ENCODE measurements at places on chromosomes 1 and 21. TPM values are rescaled to one million over a fixed set of nuclear protein-coding genes. Genes with fewer than 3 reads are reported as not detected.

- no peaks in the 10 kb centered on the region for H3K27me3 ChIP-seq
- H3K4me3 ChIP-seq: no peak overlapping the region
- H3K4me1 ChIP-seq: no peaks in the 10 kb centered on the region
- DNase-seq: no peak
- H3K36me3 ChIP-seq: no peaks in the 10 kb centered on the region
- no peak overlapping the region for H3K27ac ChIP-seq
Observed at GRCh38 chr1:33268927-33269610, 12.8 kb downstream of the ZNF362 start.

GRCh38 chr1:4614371-4615137 lies 39.9 kb upstream of the AJAP1 start:
- no peak overlapping the region for H3K27ac ChIP-seq
- H3K4me3 ChIP-seq: no peak overlapping the region
- H3K36me3 ChIP-seq: no peaks in the 10 kb centered on the region
- no peaks in the 10 kb centered on the region for H3K4me1 ChIP-seq

GRCh38 chr21:45959779-45960390 lies 21.7 kb upstream of the COL6A1 start:
- no peaks in the 10 kb centered on the region for H3K36me3 ChIP-seq
- no peak overlapping the region for H3K27ac ChIP-seq
- H3K27me3 ChIP-seq: no peaks in the 10 kb centered on the region
- no peak overlapping the region for H3K4me3 ChIP-seq

KHDRBS1 gene
- 215 TPM for total RNA-seq

KCNJ9 gene
- total RNA-seq: 0.05 TPM

DNA sequence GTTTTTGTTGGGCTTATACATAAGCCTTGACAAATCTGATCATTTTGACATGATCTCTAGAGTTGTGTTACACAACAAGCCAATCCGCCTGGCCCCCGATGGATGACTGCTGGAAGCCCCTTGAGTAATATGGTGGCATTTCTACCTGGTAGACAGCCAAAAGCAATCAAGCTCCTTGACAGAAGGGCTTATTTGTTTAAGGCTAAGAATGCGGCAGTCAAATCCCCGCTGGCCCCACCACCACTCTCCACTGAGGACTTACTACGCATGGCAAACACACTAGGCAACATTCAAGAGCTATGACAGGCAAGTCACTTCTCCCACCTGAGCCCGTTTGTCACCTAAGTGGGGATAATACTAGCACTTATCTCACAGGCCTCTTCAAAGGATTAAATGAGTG lies 33.4 kb upstream of the C1orf198 start:
- no peaks in the 10 kb centered on the region for H3K27me3 ChIP-seq
- H3K4me1 ChIP-seq: no peaks in the 10 kb centered on the region
- no peak overlapping the region for H3K4me3 ChIP-seq
- no peak for DNase-seq

- H3K27ac ChIP-seq: no peak overlapping the region
- H3K36me3 ChIP-seq: peaks cover 12% of the 10 kb centered on the region
- H3K27me3 ChIP-seq: no peaks in the 10 kb centered on the region
- DNase-seq: no peak
Observed at GRCh38 chr1:248824701-248825100, 1.0 kb downstream of the SH3BP5L start.

DNA sequence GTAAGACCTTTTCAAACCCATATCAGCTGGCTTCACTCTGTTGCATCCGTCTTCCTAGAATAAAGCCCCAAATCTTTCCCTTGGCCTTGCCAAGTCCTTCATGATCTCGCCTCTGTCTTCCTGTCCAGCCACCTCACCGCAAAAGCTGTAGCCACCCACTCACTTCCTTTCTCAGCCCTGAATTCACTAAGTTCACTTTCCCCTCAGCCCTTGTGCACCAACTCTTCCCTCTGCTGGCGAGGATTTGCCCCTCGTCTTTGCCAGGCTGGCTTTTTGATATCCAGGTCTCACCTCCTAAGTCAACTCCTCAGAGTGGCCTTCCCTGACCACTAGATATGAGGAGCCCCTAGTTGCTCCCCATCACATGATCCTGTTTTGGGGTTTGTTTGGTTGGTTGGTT lies 3.9 kb upstream of the COL16A1 start:
- no peaks in the 10 kb centered on the region for H3K27me3 ChIP-seq
- H3K36me3 ChIP-seq: no peaks in the 10 kb centered on the region
- H3K4me3 ChIP-seq: no peak overlapping the region
- H3K27ac ChIP-seq: no peak overlapping the region
- H3K4me1 ChIP-seq: peaks cover 43% of the 10 kb centered on the region
- DNase-seq: no peak

GRCh38 chr1:153945795-153946621 lies 510 bp downstream of the DENND4B start:
- H3K36me3 ChIP-seq: peaks cover 14% of the 10 kb centered on the region
- H3K27ac ChIP-seq: peak overlapping the region; percentile 98

ERG gene
- total RNA-seq: 0.17 TPM

GRCh38 chr1:188363943-188364342 lies 1535.2 kb downstream of the PLA2G4A start:
- no peak overlapping the region for H3K27ac ChIP-seq
- no peaks in the 10 kb centered on the region for H3K36me3 ChIP-seq
- no peaks in the 10 kb centered on the region for H3K4me1 ChIP-seq
- no peak overlapping the region for H3K4me3 ChIP-seq
- no peaks in the 10 kb centered on the region for H3K27me3 ChIP-seq
- DNase-seq: no peak

DNA sequence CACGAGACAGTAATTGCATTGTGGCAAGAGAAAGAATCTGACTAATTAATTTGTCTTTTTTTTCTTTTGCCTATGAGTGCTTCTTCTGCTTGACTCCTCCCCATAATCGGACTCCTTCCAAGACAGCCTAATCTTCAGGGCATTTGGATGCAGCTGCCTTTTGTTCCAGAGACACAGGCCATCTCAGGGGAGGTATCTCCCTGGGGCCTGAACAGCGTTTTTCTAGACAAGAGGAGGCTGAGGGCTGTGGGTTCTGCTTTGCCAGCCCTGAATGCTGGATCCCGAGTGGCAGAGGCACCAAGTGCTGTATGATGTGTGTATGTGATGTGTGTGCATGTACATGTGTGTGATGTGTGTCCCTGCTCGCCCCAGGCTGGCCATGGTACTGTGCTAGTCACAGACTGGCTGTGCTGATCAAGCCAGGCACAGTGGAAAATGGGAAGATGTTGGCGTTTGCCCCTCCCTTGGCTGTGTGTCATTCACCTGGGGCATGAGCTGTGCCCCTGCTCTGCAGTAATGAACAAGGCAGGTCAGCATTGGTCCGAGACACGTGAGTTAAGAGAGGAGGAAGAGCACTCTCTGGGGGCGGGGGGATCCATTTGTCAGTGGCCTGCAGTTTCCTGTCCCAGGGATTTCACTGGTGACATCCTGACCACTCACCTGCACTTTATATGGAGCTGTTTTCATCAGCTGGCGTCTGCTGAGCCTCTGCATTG lies 77.2 kb downstream of the ADARB1 start:
- no peak for DNase-seq
- no peak overlapping the region for H3K27ac ChIP-seq
- peaks cover 18% of the 10 kb centered on the region for H3K4me1 ChIP-seq
- no peaks in the 10 kb centered on the region for H3K36me3 ChIP-seq
- no peak overlapping the region for H3K4me3 ChIP-seq

- no peaks in the 10 kb centered on the region for H3K27me3 ChIP-seq
- H3K4me1 ChIP-seq: no peaks in the 10 kb centered on the region
- H3K4me3 ChIP-seq: no peak overlapping the region
- H3K27ac ChIP-seq: no peak overlapping the region
- DNase-seq: no peak
Observed at GRCh38 chr1:198030682-198031081, 113.5 kb downstream of the LHX9 start.

GRCh38 chr1:117735045-117735992 lies 129.5 kb downstream of the TENT5C start:
- H3K36me3 ChIP-seq: no peaks in the 10 kb centered on the region
- peak overlapping the region; percentile 8 for H3K4me3 ChIP-seq
- H3K4me1 ChIP-seq: peaks cover 5% of the 10 kb centered on the region
- DNase-seq: no peak

GRCh38 chr1:236354330-236355147 lies 39.5 kb upstream of the EDARADD start:
- no peak overlapping the region for H3K4me3 ChIP-seq
- H3K27ac ChIP-seq: no peak overlapping the region
- no peak for DNase-seq
- no peaks in the 10 kb centered on the region for H3K36me3 ChIP-seq
- no peaks in the 10 kb centered on the region for H3K27me3 ChIP-seq

GNL2 gene
- 79.2 TPM for total RNA-seq

- H3K27me3 ChIP-seq: no peaks in the 10 kb centered on the region
- no peak for DNase-seq
- no peak overlapping the region for H3K4me3 ChIP-seq
- H3K27ac ChIP-seq: no peak overlapping the region
Observed at GRCh38 chr1:9332513-9333143, 39.9 kb downstream of the SPSB1 start.

DNA sequence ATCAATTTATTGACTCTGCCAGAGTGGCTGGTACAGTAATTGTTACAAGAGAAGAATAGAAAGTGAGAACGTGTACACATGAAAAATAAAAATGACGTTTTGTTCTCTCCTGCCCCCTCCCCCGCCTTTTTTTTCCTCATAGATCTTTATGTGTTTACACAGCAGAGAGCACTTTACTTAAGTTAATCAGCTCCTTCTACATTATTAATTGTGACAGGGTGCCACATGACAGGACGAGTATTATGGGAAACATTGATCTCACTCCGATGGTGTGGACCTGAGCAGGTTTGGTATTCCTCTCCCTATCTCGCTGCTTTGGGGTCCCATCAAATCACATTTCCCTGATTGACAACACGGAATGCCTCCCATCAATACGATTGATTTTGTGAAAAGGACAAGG lies 285.7 kb downstream of the TM2D1 start:
- H3K27ac ChIP-seq: no peak overlapping the region
- H3K4me3 ChIP-seq: no peak overlapping the region
- no peaks in the 10 kb centered on the region for H3K4me1 ChIP-seq

DNA sequence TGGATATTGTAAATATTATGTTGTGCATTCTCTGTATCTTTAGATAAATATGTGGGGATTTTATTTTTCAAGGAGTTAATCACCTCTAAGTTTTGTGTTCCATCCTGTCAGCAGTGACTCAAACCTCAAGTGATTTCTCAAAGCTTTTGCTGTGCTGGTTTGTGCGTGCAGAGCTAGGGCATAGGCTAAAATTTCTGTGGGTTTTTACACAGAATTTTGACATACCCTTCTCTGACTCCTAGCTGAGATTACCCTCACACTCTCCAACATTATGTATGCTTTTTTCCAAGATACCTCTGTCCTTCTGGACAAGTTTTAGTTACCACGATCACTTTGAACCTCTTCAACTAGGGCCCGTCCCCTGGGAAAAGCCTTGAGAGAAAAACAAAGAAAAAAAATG lies 384.9 kb downstream of the NCAM2 start:
- no peaks in the 10 kb centered on the region for H3K36me3 ChIP-seq
- H3K27me3 ChIP-seq: no peaks in the 10 kb centered on the region
- no peak for DNase-seq
- no peaks in the 10 kb centered on the region for H3K4me1 ChIP-seq

- no peak overlapping the region for H3K4me3 ChIP-seq
- no peaks in the 10 kb centered on the region for H3K27me3 ChIP-seq
- H3K4me1 ChIP-seq: peaks cover 6% of the 10 kb centered on the region
- no peak overlapping the region for H3K27ac ChIP-seq
- no peak for DNase-seq
Observed at GRCh38 chr1:15738416-15739113, 2.5 kb downstream of the SLC25A34 start.

DNA sequence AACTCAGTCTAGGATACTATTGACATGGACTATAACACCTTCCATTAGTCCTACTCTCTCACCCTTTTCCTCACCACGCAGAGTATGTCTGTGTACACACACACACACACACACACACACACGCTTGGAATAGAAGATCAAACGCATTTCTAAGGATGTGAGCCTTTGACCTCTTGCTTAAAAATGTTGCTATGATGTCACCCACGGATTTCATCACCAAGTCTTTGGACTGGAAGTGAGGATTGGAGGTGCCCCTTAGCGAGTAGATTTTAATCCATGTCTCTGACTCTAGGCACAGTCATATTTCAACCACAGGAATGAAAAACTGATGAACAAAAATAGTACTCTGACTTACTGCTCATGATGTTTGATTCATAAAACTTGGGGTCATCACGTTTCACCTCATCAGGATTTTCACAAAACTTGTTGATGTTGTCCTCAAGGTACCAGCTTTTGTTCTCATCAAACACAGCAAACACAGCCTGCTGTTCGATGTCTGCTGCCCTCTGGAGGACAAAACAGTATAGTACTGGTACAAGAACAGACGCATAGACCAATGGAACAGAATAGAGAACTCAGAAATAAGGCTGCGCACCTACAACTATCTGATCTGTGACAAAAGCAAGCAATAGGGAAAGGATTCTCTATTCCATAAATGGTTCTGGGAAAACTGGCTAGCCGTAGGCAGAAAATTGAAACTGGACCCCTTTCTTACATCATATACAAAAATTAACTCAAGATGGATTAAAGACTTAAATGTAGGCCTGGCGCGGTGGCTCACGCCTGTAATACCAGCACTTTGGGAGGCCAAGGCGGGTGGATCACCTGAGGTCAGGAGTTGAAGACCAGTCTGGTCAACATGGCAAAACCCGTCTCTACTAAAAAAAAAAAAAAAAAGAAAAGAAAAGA lies 39.9 kb downstream of the F5 start:
- no peak overlapping the region for H3K27ac ChIP-seq
- H3K4me3 ChIP-seq: no peak overlapping the region
- H3K27me3 ChIP-seq: no peaks in the 10 kb centered on the region
- H3K36me3 ChIP-seq: no peaks in the 10 kb centered on the region

Measured in HCT116 (cell line).